ENCODE measurements at places on chromosomes 2 and 18.

DNA sequence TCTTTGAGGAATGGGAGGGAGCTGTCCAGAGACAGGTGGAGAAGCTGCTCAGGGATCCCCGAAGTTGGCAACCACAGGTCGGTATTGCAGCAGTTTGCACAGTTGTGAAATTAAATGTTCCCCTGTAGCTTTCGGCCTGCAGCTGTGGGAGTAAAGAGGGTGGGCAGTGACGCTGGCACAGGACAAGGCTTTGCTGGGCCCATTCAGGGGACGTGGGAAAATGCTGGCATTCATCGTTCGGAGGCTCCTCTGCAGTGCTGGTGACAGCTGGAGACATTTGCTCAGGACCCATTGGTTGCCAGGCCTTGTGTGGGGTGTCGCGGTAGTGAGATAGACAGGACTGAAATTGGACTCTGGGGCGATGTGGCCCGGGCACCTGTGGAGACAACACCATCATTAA lies 173.7 kb downstream of the MYCN start:
- no peak for DNase-seq

DNA sequence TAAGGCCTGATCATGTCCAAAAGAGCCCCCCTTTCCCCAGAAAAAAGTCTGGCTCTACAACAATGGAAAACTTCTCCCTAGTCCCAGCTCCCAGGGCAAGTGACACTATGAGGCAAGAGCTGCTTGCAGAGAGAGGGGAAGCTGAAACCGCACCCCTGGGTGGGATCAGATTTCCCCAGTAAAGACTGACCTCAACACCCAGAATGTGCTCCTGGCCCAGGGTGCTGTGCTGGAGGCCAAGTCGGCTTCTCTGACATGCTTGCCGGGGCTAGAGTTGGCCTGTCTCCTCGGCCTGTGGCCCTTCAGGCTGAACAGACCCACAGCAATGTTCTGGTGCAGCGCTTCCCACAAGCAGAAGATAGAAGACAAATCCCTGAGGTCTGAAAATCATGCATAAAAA lies 18.4 kb upstream of the ST8SIA3 start:
- DNase-seq = no peak

GRCh38 chr2:15074751-15075700 lies 442.5 kb downstream of the LRATD1 start:
- DNase-seq = no peak

- DNase-seq = no peak
Observed at GRCh38 chr2:201858281-201859184, 52.2 kb downstream of the CDK15 start.

DNA sequence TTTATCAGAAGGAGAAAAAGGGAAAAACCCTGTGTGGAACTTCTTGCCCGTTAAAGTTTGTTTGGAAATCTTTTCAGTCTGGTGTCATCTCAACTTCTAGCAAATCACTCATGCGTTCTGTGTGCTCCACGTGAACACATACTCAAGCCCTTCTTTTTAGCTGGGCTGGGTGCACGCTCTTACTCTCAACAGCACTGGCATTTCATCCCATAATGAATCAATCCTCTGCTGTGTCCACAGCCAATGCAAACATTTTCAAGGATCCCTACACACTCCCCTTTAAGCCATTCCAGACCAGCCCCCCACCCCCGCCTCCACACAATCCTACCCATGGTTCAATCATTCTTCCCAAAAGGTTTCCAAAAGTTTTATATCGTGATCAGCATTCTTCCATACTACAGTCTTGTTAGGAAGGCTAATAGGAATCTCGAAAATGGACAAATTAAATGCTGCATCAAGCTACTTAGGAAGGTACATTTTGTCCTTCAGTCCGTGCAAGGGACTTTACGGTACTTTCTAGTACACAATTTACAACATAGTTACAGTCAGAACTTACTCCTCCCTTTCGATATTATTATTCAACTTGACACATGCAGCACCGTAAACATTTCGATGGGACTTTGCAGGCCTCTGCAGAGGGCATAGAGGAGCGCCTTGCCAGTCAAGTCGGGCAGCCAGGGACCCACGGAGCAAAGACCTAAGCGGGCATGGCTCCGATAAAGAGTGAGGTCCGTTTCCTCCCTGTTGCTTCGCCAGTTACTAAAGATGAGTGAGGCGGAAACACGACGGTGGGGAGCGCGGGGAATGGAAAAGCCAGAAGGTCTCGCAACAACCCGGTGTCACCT lies 1.4 kb downstream of the PTGR3 start:
- DNase-seq = no peak

All from stimulated activated CD8-positive, alpha-beta memory T cell treated with anti-CD3 and anti-CD28 coated beads, Interleukin-15, amount 100 ng/mL, for 24 hours (primary cell).